ENCODE measurements at places on chromosomes 6 and 20. TPM values are rescaled to one million over a fixed set of nuclear protein-coding genes. Genes with fewer than 3 reads are reported as not detected.

The HLA-DQA1 gene
- polyA plus RNA-seq: 3.4 TPM

The MUC22 gene
- not detected for polyA plus RNA-seq

The GPX5 gene
- polyA plus RNA-seq: not detected

The JAG1 gene
- polyA plus RNA-seq: 169 TPM

The HLA-DRA gene
- polyA plus RNA-seq: 82.4 TPM

The NOX3 gene
- 2.2 TPM for polyA plus RNA-seq

The TOX2 gene
- polyA plus RNA-seq: 1.2 TPM

The TMEM217 gene
- polyA plus RNA-seq: 1.6 TPM

The GGTLC1 gene
- not detected for polyA plus RNA-seq

The FHL5 gene
- polyA plus RNA-seq: 0.42 TPM

The C6orf15 gene
- polyA plus RNA-seq: 0.19 TPM
